Myometrial cell (primary cell): ENCODE measurements at places on chromosomes 7 and 10. TPM values are rescaled to one million over a fixed set of nuclear protein-coding genes. Genes with fewer than 3 reads are reported as not detected.

SPDYE5 gene
- total RNA-seq = not detected in 2 replicates

NAPEPLD gene
- total RNA-seq = 1.8 and 2.3 TPM in 2 replicates

SEMA3D gene
- total RNA-seq = under 0.01 and 0.58 TPM in 2 replicates

RBAK gene
- total RNA-seq = 2.0 and 2.8 TPM in 2 replicates

LHPP gene
- total RNA-seq = 11.9 and 23.6 TPM in 2 replicates

WEE2 gene
- total RNA-seq = not detected in 2 replicates

CRYGN gene
- total RNA-seq = not detected in 2 replicates

HOXA10 gene
- total RNA-seq = 22.7 and 24.8 TPM in 2 replicates

RGR gene
- total RNA-seq = not detected in 2 replicates

LIPM gene
- total RNA-seq = not detected in 2 replicates

PIP gene
- not detected in 2 replicates for total RNA-seq

UNC5B gene
- 18.8 and 21.3 TPM in 2 replicates for total RNA-seq

ZNF365 gene
- 1.2 and 2.7 TPM in 2 replicates for total RNA-seq

OPN1SW gene
- total RNA-seq = not detected in 2 replicates

TMEM213 gene
- total RNA-seq = not detected in 2 replicates

EGR2 gene
- not detected in 2 replicates for total RNA-seq

HHEX gene
- total RNA-seq = 0.86 and 3.9 TPM in 2 replicates

ASB4 gene
- total RNA-seq = not detected in 2 replicates

OR2A7 gene
- total RNA-seq = 0.89 TPM in 1 of 2 replicates, not detected in the other

DIP2C gene
- 12.1 and 14.4 TPM in 2 replicates for total RNA-seq

CALML5 gene
- not detected in 2 replicates for total RNA-seq

LIPF gene
- total RNA-seq = not detected in 2 replicates

STRA8 gene
- not detected in 2 replicates for total RNA-seq

CALCR gene
- total RNA-seq = not detected in 2 replicates

SPDYE11 gene
- total RNA-seq = not detected in 2 replicates

UPK3B gene
- not detected in 2 replicates for total RNA-seq

SFRP4 gene
- under 0.01 and 0.29 TPM in 2 replicates for total RNA-seq

RPEL1 gene
- under 0.01 TPM in 1 of 2 replicates, not detected in the other for total RNA-seq

CCDC146 gene
- total RNA-seq = under 0.01 and 3.7 TPM in 2 replicates

AKR1C1 gene
- 8.1 and 11.7 TPM in 2 replicates for total RNA-seq

LRRC18 gene
- not detected in 2 replicates for total RNA-seq

WNT8B gene
- not detected in 2 replicates for total RNA-seq

MLXIPL gene
- not detected in 2 replicates for total RNA-seq

ERVW-1 gene
- not detected in 2 replicates for total RNA-seq

NAT16 gene
- total RNA-seq = not detected in 2 replicates

OAT gene
- total RNA-seq = 191 and 242 TPM in 2 replicates

IDI2 gene
- total RNA-seq = not detected in 2 replicates

KLF14 gene
- not detected in 2 replicates for total RNA-seq

NKX2-3 gene
- not detected in 2 replicates for total RNA-seq

CSTF2T gene
- total RNA-seq = 13.5 and 17.0 TPM in 2 replicates

SDK1 gene
- 0.89 and 2.0 TPM in 2 replicates for total RNA-seq

AOC1 gene
- not detected in 2 replicates for total RNA-seq

CHPF2 gene
- total RNA-seq = 69.8 and 70.6 TPM in 2 replicates

CYP2W1 gene
- total RNA-seq = not detected in 2 replicates

OLAH gene
- total RNA-seq = not detected in 2 replicates

KAZALD1 gene
- total RNA-seq = 9.4 and 9.8 TPM in 2 replicates

KIAA1549 gene
- total RNA-seq = 1.2 and 1.4 TPM in 2 replicates

ANKRD26 gene
- 3.7 and 4.6 TPM in 2 replicates for total RNA-seq

SVIL gene
- total RNA-seq = 0.53 and 0.58 TPM in 2 replicates

MRPS16 gene
- 73.8 and 77.3 TPM in 2 replicates for total RNA-seq

SHH gene
- total RNA-seq = not detected in 2 replicates

ANKRD30A gene
- total RNA-seq = not detected in 2 replicates

NUTM2A gene
- total RNA-seq = not detected in 2 replicates

ENO4 gene
- total RNA-seq = 0.58 and 1.1 TPM in 2 replicates

PAPOLB gene
- under 0.01 TPM in 1 of 2 replicates, not detected in the other for total RNA-seq

COBL gene
- not detected in 2 replicates for total RNA-seq
